ENCODE measurements at places on chromosomes 3 and 15. TPM values are rescaled to one million over a fixed set of nuclear protein-coding genes. Genes with fewer than 3 reads are reported as not detected.

GRCh38 chr3:2945121-2945520 lies 165.1 kb downstream of the IL5RA start:
- no peak overlapping the region for H3K4me3 ChIP-seq
- H3K27ac ChIP-seq = no peak overlapping the region
- no peaks in the 10 kb centered on the region for H3K4me1 ChIP-seq
- H3K36me3 ChIP-seq = no peaks in the 10 kb centered on the region
- peaks cover 4% of the 10 kb centered on the region for H3K27me3 ChIP-seq

NCK1 gene
- 32.3 TPM for total RNA-seq

DNA sequence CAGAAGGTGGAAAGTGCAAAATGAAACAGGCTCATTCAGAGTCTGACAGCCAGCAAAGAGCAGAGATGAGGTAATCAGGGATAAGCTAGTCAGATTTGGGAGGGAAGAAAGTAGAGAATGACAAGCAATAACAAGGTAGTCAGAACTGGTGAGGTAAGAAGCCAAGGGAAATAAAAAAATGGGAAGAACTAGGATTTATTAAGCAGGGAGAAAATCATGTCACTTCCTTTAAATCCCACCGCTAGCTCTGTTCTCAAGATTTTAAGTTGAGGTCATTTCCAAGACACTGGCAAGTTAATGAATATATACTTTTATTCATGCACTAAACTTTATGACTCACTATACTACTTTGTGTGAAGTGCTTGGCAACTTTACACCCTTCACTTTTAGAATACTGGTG lies 1106.8 kb downstream of the IGSF11 start:
- H3K36me3 ChIP-seq = no peaks in the 10 kb centered on the region
- no peaks in the 10 kb centered on the region for H3K4me1 ChIP-seq

DNA sequence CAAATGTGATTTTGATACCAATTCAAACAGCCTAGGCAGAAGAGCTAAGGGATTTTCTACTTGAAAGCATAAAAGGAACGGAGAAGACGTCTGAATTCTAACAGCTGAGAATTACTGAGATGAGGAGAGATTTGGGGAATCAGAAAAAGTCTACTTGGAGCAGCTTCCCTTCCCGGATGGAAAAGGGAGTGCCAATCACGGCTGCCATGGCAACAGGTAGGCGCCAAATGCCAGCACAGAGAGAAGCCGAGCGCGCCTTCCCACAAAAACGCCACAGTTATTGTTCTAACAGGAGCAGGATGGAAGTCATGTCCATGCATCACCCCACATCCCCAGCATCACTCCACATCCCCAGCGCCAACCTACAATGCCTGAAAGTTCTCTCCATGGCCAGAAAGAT lies 63.5 kb upstream of the PRR20G start:
- H3K4me3 ChIP-seq = no peak overlapping the region
- H3K27ac ChIP-seq = no peak overlapping the region
- DNase-seq = no peak
- peaks cover 5% of the 10 kb centered on the region for H3K27me3 ChIP-seq
- no peaks in the 10 kb centered on the region for H3K4me1 ChIP-seq

CPEB1 gene
- total RNA-seq = 0.21 TPM

DNA sequence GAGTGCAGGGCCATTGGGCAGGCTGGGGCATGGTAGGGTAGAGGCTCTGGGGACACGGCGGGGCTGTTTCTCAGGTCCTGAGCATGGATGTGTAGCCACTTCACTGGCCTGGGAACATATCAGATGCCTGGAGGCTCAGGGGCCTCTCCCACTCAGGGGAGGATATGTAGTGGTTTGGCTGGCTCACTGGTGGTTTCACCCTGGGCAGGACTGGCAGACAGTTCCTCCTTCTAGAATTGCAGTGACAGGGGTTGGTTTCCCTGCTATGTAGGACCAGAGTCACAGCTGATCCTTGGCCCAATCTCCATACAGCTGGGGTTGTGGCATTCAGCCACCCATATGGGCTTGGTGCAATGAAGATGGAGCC lies 4.8 kb upstream of the ARHGAP31 start:
- no peaks in the 10 kb centered on the region for H3K27me3 ChIP-seq
- no peak for DNase-seq
- H3K36me3 ChIP-seq = peaks cover 3% of the 10 kb centered on the region
- peaks cover 16% of the 10 kb centered on the region for H3K4me1 ChIP-seq
